ENCODE measurements at places on chromosomes 13 and 19.
A peak's percentile ranks its signal among the peaks of the same experiment; 100 is the strongest.

DNA sequence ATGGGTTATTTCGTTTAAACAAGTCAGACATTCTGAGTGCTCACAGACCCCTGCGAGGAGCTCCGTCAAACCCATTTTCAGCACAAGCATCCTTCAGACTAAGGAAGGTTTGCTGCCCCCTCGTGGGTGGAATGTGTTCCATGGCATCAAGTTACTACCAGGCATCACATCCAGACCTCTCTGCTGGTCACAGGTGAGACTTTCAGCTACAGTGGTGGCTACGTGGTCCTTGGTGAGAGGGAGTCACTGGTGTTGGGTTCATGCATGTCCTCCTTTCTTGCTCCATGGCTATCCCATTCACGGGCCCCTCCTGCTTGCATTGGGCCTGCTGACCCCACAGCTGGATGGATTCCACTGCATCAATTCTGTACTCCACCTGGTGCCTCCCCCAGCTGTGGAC lies 9.1 kb upstream of the LILRB5 start:
- H3K27me3 ChIP-seq = no peaks in the 10 kb centered on the region
- no peaks in the 10 kb centered on the region for H3K4me1 ChIP-seq
- H3K36me3 ChIP-seq = no peaks in the 10 kb centered on the region

DNA sequence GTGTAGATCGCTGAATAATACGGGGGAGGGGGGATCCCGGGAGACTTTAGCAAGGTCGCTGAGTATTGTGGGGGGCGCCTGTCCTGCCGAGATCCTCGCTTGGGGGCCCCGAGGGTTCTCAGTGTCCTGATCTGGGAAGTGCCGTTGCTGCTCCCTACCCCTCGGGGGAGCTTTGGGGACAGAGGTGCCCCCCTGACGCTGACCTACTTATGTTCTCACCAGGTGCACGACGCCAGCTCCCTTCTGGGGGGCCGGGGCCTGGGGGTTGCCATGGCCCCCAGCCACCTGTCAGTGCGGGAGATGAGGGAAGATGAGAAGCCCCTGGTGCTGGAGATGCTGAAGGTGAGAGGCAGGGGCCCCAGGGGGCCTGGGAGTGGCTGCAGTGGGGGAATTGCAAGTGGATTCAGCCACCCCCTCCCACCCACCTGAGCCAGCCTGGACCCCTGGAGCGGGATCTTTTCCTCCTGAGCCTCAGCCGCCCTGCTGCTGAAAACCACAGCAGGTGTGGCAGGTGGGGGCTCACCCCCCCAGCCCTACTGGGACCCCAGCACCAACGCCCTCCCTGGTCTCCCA lies 537 bp downstream of the NAT14 start:
- no peaks in the 10 kb centered on the region for H3K36me3 ChIP-seq
- peaks cover 43% of the 10 kb centered on the region for H3K4me1 ChIP-seq
- no peaks in the 10 kb centered on the region for H3K27me3 ChIP-seq
- peak overlapping the region; percentile 97 for H3K27ac ChIP-seq
- no peak for DNase-seq
- H3K4me3 ChIP-seq = peak overlapping the region; percentile 40

DNA sequence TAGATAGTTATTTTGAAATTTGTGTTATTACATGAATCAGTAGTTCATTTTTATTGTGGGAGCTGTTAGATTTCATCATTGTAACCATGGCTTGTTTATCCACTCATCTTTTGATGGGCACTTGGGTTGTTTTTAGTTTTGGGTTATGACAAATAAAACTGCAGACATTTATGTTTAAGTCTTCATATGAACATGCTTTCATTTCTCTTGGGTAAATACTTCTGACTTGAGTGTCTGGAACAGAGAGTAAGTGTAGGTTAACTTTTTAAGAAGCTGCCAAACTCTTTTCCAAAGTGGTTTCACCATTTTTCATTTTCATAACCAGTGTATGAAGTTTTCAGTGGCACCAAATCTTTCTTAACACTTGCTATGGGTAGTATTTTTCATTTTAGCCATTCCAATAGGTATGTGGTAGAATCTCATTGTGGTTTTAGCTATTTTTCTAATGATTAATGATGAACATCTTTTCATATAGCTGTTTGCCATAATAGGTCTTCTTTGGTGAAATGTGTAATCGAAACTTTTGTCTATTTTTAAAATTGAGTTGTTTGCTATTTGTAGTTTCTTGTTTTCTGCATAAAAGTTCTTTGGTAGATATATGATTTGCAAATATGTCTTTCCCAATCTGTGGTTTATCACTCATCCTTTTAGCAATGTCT lies 17.9 kb downstream of the SLAIN1 start:
- no peaks in the 10 kb centered on the region for H3K4me1 ChIP-seq
- no peaks in the 10 kb centered on the region for H3K36me3 ChIP-seq
- no peaks in the 10 kb centered on the region for H3K27me3 ChIP-seq
- H3K4me3 ChIP-seq = no peak overlapping the region

- no peaks in the 10 kb centered on the region for H3K4me1 ChIP-seq
- H3K27ac ChIP-seq = no peak within 1 kb of the TSS
- H3K27me3 ChIP-seq = no peaks in the 10 kb centered on the region
- H3K4me3 ChIP-seq = peak within 1 kb of the TSS; percentile 34
Observed at GRCh38 chr19:44401139-44402115, at the start of gene ZNF285. ZNF285 (minus strand) TSS chr19:44401608; CDS start chr19:44397213, 4,395 bp downstream.

DNA sequence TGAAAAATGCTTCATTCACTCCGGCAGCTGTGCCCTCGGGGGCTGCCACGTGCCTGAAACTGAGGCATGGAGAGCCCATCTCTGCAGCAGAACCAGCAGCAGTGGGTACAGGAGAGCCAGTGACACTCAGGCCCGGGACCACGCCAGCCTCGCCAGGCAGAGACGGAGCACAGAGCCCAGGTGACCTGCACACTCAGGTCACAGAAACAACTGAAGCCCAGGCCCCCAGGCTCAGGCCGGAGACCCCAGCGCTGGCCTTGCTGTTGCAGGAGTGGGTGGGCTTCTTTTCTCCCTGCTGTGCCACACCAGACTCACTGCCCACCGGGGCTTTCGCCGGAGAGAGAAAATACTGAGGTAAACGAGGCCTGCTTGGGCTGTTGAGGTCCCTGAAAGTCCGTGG lies 117.3 kb downstream of the SOX1 start:
- H3K36me3 ChIP-seq = no peaks in the 10 kb centered on the region
- DNase-seq = no peak
- H3K4me3 ChIP-seq = no peak overlapping the region
- H3K27me3 ChIP-seq = no peaks in the 10 kb centered on the region
- H3K4me1 ChIP-seq = no peaks in the 10 kb centered on the region

GRCh38 chr19:45645068-45645630 lies 6.0 kb upstream of the EML2 start:
- no peak overlapping the region for H3K4me3 ChIP-seq
- peaks cover 12% of the 10 kb centered on the region for H3K27me3 ChIP-seq
- H3K27ac ChIP-seq = no peak overlapping the region
- no peak for DNase-seq

DNA sequence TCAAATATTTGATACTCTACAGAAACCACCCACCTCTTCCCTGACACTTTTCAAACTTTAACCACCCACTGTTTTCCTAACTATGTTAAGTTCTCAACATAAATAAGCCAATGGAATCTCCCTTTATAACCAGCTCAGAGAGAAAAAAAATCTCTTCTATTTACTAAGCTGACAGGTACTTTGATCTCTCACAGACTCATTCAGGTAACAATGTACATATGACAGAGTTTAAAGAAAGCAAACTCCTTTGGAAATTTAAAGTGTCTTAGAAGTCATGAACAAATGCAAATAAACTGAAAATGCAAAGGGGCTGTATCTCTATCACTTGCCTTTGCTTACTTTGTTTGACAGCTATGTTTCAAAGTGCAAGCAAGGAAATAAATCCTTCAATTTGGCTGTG lies 109.3 kb downstream of the KLF12 start:
- no peaks in the 10 kb centered on the region for H3K4me1 ChIP-seq
- no peaks in the 10 kb centered on the region for H3K36me3 ChIP-seq
- no peaks in the 10 kb centered on the region for H3K27me3 ChIP-seq
- no peak overlapping the region for H3K27ac ChIP-seq

DNA sequence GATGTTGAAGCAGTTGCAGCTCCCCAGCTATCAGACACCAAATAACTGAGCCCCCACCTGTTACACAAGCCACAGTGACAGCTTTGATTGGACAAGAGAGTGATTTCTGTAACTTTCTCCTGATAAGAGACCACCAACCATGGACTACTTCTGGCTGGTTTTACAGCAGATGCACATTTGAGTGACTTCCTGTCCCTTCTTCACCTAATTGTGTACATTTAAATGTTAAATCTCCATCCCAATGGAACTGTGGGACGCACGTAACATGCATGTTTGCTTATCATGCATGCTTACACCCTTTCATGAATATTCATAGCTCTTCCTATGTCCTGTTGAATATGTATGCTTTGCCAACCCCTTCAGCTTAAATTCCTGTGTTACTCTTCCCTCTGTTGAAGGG lies 6.0 kb upstream of the TNFSF11 start:
- H3K36me3 ChIP-seq = no peaks in the 10 kb centered on the region
- no peaks in the 10 kb centered on the region for H3K4me1 ChIP-seq
- no peaks in the 10 kb centered on the region for H3K27me3 ChIP-seq

DNA sequence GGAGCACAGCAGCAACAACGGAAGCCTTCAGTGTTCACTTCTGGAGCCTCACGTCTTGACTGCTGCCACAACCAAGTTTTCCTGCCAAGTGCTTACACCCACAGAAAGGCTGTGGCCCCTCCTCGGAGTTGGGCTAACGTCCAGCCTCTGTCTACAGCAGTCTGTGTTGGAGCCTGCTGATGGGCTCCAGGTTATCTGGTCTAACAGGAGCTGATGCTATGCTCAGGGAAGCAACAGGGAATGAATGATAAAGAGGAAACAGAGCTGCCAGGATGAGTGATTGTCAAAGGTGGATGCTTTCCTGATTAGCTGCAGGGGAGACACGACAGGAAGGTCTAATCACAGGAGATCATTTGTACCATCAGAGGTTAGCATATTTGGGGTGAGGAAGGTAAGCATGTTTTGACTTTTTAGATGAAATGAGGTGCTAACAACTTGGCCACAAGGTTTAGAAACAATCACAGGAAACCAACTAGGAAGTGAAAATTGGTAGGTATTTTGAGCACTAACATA lies 53.8 kb upstream of the RCBTB2 start:
- peaks cover 7% of the 10 kb centered on the region for H3K4me1 ChIP-seq
- no peak overlapping the region for H3K4me3 ChIP-seq
- H3K27me3 ChIP-seq = no peaks in the 10 kb centered on the region
- no peaks in the 10 kb centered on the region for H3K36me3 ChIP-seq
- peak overlapping the region; percentile 7 for H3K27ac ChIP-seq
- peak; percentile 63 for DNase-seq

- DNase-seq = no peak
- H3K36me3 ChIP-seq = peaks cover 78% of the 10 kb centered on the region
- H3K4me3 ChIP-seq = no peak overlapping the region
- no peaks in the 10 kb centered on the region for H3K27me3 ChIP-seq
- H3K27ac ChIP-seq = no peak overlapping the region
Observed at GRCh38 chr19:51971624-51972023, 15.0 kb downstream of the ZNF350 start.

DNA sequence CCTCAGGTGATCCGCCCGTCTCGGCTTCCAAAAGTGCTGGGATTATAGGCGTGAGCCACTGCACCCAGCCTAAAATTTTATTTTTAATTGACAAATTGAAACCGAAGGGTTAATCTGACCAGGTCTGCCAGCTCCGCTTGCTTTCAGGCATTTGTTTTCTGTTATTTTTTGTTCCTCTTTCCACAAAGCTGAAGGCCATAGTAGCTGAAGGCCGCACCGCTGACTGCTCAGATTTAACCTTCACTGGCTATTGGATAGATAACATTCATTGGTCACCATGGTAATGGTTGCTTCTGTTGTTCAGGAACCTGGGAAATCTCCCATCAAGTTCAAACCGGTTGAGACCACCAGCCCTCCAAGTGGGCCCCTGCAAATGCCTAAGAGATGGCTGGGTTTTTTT lies 124.5 kb upstream of the USP29 start:
- H3K27me3 ChIP-seq = no peaks in the 10 kb centered on the region
- no peaks in the 10 kb centered on the region for H3K36me3 ChIP-seq
- no peaks in the 10 kb centered on the region for H3K4me1 ChIP-seq
- DNase-seq = no peak
- no peak overlapping the region for H3K4me3 ChIP-seq
- H3K27ac ChIP-seq = no peak overlapping the region

- no peaks in the 10 kb centered on the region for H3K4me1 ChIP-seq
- H3K27me3 ChIP-seq = no peaks in the 10 kb centered on the region
- no peaks in the 10 kb centered on the region for H3K36me3 ChIP-seq
Observed at GRCh38 chr13:29664591-29664990, 69.1 kb upstream of the SLC7A1 start.

GRCh38 chr13:39836038-39836437 lies 180.6 kb downstream of the COG6 start:
- no peaks in the 10 kb centered on the region for H3K36me3 ChIP-seq
- no peaks in the 10 kb centered on the region for H3K27me3 ChIP-seq
- H3K27ac ChIP-seq = no peak overlapping the region
- H3K4me1 ChIP-seq = no peaks in the 10 kb centered on the region

GRCh38 chr19:19043481-19043880 lies 10.1 kb downstream of the ARMC6 start:
- DNase-seq = no peak
- no peak overlapping the region for H3K27ac ChIP-seq
- H3K4me3 ChIP-seq = no peak overlapping the region
- peaks cover 16% of the 10 kb centered on the region for H3K36me3 ChIP-seq
- H3K27me3 ChIP-seq = no peaks in the 10 kb centered on the region
